ENCODE measurements at places on chromosomes 1 and 21. TPM values are rescaled to one million over a fixed set of nuclear protein-coding genes. Genes with fewer than 3 reads are reported as not detected.

Gene PROX1
- polyA plus RNA-seq = not detected

Gene CLCA1
- not detected for polyA plus RNA-seq

DNA sequence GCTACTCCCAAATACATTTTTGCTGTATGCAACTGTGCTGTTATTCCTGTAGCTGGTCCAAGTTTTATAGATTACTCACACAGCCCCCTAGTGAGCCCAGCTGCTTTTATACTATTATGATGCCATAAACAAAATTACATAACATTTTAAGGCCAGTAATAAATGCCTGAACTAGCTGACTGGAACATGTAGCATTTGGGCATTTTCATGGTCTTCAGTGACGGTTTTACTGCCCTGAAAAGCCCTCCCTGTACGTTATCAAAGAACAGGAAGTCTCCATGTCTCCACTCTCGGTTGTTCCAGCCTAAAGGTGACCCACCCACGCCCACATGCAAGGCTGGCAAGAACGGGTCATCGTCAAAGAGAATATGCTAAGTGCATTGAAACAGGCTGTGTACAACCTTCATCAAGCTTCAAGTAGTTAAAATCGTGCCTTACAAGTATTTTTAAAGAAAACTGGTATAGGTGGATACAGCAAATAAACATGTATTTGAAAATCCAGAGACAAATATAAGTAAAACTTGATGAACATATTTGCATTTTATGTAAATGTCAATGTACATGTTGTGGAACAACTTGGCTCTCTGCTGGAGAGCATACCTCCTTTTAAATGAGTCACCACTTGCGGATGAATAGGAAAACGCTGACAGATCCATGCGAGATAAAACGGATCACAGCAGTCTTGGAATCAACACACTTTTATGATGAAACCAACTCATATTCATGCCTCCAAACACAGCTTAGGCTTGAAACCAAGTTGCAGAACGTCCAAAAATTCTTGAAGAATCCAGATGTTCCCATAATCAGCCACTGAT lies 520.5 kb downstream of the SMYD3 start:
- DNase-seq = no peak

DNA sequence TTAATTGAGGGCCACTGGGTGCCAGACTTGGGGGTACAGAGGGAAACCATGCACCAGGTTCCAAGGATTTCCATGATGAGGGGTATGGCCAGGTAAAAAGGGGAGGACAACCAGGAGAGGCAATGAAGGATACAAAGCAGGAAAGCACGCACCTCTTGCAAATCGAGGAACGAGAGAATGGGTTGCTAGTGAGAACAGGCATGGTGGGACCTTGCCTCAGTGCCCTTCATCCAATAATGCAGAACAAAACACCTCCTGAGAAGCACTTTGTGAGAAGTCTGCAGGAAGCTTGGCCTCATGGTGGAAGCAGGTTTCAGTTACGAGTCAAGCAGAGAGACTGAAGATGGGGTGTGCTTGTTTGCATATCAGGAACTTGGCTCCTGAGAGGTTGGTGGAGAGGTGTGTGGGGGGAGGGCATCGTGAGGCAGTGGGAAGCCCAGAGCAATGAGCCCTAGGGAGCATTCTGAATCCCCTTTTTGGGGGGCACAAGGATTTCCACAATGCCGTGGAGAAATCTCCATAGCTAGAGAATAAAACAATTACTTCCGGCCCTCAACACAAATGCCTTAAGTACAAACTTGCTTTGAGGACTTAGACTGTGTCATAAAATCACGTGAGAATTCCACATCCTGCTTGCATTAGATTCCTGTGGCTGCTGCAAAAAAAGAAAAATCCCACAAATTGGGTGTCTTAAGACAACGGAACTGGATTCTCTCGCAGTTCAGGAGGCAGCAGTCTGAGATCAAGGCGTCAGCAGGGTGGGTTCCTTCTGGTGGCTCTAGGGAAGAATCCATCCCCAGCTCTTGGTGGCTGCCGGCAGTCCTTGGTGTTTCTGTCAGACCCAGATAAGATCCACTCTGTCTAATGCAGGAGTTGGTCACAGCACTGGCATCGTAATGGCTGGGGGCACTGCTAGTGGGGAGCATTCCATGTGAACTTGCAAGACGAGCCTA lies 54.9 kb upstream of the BACE2 start:
- DNase-seq = no peak

DNA sequence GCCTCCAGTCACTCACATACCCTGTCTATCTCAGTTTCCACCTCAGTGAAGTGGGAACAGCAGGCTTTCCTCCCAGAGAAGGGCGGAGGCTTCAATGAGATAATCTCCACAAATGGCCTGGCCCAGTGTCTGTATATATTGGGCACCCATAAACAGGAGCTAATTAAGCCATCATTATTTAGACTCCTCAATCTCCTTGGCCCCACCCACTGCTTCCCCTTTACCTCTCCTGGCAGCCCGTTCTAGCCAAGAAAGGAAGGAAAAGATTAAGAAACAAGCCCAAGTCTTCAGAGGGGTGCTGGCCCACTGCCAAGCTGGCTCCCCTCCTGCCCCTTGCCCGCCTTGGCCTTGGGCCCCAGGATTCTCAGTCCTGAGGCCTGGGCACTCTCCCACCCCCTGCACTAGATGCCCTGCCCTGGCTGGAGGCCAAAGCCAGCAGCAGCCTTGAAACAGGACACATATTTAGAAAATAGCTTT lies 15.9 kb upstream of the EPB41 start:
- DNase-seq = no peak

DNA sequence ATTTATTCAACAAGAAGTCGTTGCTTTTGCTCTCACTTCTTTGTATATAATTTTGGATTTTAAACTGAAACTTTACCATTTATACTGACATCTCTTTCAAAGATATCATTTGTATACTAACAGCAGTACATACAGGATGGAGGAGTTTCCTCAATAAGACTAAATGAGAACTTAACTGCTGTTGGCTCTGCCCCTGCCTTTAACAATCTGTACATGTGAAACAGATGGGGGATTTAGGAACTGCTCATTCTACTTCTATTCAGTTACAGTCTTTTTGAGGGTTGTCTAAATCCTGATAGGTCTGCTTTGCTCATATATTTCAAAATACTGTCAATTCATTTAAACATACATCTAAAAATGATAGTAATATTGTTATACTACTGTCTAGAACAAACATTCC lies 663.2 kb downstream of the ADGRL2 start:
- DNase-seq = no peak

DNA sequence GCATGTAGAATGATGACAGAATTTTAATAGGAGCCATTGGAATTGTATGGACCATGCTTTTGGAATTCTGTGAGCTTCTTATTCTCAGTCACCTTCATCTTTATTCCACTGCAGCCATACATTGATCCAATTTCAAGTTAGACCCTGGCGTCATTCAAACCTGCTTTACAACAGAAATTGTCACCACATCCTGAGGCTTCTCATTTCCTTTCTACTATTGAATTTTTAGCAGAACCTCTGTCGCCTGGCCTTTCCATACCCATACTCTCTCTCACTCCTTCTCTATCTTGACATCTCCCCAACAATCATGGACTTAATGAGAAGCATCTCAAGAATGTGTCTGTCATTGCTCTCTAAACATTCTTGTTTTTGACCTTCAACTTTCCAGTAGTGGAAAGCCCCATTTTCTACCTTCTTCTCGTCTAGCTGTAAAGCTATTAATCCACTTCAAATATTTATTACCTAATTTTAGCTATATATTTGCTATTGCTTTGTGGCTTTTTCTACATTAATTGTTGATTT lies 74.1 kb downstream of the CRB1 start:
- DNase-seq = no peak

DNA sequence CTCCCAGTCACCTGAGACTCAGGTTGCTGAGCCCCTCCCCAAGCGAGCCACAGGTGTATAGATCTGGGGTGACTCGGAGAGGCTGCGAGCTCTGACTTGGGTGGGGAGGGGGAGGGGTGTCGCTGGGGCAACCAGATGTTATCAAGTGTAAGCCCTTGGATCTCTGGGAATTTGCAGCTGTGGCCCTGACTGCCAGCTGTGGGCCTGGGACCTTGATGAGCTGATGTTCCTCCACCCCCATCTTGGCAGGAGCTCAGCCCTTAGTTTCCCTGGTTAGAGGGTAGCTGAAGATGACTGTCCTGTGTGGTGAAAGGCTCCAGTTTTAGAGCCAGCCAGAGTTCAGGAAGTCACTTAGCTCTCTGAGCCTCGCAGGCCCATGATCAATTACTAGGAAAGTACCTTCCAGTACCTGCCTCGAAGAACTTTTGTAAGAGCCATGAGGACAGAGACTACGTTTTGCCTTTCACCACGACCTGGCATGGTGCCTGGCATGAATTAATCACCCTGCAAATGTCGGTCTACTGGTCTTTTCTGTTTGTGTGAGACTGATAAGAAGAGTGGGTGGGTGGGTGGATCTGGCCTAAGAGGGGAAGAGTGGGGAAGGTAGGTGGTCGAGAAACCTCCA lies 55.8 kb downstream of the YARS1 start:
- DNase-seq = no peak

All from naive B cell (primary cell).